ENCODE measurements at places on chromosomes 7 and 10.

DNA sequence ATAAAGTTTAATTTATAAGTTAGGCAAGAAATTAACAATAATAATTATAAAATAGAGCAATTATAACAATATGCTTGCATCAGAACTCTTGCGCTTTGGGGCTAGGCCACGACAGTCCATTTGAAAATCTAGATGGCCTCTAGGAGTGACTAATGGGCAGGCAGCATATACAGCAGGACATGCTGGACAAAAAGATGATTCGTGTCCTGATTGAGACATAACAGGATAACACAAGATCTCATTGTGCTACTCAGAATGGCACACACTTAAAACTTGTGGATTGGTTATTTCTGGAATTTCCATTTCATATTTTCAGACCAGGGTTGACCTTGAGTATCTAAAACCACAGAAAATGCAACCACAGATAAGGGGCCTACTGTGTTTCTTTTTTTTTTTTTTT, 27.5 kb downstream of the CTNNA3 start:
- DNase-seq = no peak

GRCh38 chr10:118151461-118151860, 104.7 kb upstream of the RAB11FIP2 start:
- DNase-seq = no peak

DNA sequence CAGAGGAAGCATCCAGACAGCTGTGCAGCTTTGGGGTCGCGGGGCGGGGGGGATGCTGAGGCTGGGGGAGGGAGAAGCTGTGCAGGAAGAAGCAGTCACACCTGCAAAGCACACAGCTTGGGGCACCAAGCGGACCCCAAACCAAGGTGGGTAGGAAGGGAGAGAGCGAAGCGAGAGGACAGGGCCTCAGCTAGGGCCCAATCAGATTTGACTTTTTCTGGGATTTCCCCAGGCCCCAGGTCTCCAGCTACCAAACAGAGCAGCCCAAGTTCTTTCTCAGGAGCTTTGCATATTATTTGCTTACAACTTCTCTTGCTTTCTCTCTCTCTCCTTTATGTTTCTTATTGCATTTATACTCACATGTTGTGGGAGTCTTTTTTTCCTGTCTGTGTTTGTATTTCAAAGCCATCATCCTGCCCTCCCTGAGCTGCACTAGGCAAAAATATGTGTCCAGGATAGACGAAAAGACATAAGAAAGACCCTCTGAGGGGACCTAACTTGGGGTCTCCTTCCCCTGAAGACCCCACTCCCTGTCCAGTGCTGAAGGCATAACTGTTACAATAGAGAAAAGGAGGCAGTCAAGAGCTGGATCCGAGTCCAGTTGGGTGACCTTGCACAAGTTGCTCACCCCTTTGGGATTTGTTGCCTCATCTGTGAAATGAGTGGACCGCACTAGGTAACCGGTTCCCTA, 50.6 kb upstream of the SMNDC1 start:
- no peak for DNase-seq

GRCh38 chr7:93060025-93060424, 57.8 kb downstream of the SAMD9 start:
- no peak for DNase-seq

GRCh38 chr10:117860135-117860534, 186.6 kb downstream of the RAB11FIP2 start:
- DNase-seq = no peak

GRCh38 chr10:25175527-25176420, 973 bp downstream of the GPR158 start:
- DNase-seq = no peak

- no peak for DNase-seq
Observed at GRCh38 chr10:80751940-80752339, 214.2 kb downstream of the SH2D4B start.

DNA sequence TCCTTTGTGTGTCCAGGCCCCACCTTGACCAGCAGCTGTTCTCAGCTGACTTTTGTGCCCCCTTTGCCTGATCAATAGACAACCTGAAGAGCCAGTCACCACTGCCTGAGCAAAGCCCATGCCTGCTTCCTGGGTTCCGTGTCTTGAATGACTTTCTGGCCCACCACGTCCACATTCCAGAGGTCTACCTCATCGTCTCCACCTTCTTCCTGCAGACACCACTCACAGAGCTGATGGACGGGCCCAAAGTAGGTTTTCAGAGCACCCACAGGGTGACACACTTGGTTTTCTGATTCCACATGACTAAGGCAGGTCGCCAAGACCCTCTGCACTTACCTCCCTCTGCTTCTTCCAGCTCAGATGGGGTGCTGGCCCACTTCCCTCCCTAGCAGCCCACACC, 126.8 kb downstream of the WDFY4 start:
- no peak for DNase-seq

GRCh38 chr7:95723583-95724180, 48.7 kb upstream of the DYNC1I1 start:
- peak; percentile 4 for DNase-seq

DNA sequence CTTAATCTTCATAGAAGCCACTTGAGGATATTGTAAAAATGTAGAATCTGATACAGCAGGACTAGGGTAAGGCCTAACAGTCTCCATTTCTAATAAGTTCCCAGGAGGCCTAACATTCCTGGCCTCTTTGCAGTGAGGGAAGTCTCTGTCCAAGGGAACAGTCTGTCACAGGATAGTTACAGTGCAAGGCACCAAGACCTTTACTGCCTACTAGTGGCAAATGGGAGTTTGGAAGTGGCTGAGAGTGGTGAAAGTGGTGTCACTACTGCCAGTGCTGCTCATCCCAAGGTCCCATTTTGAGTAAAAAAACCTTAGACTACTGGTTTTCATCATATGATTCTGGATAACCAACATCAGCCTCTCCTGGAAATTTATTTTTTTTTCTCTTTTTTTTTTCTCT, 619.5 kb upstream of the SEMA3D start:
- DNase-seq = no peak

DNA sequence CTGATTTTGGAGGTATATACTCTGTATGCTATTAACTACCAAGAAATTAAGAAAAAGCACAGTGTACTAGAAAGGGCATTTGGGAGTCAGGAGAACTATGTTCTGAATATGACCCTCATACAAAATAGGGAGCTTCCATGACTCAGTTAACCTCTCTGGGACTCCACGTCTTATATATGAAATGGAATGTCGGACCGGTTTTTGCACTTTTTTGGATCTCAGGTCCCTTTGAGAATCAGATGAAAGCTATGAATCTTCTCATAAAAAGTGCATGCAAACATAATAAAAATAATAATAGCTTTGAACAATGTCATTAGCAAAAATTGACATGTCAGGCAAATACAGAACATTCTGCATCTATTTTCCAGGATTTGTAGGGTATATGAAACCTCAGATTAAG, 113.0 kb downstream of the ARID5B start:
- no peak for DNase-seq

DNA sequence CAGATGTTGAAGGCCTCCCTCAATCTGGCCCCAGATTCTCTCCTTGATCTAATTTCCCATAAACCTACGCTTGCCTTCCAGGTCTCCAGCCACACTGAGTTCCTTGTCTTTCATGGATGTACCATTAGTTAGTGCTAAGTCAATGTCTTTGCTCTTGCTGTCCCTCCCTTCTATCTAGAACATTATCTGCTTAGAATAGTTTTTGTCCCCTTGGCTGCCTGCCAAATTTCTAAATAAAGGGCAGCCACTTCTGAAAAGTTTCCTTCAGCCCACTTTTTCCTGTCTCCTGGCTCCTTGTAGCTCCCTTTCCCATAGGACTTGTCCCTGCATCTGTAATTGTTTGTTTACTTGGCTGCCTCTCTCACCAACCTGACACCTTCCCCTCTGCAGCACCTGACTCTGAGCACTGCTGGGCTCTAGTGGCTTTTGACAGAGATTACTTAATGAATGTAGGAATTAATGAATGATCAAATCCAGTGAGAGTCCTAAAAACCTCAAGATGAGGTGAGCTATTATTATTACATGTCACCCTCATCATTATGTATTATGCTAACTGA, 58.3 kb downstream of the CXCL12 start:
- DNase-seq = no peak

GRCh38 chr10:125233726-125234125, 73.4 kb upstream of the CTBP2 start:
- no peak for DNase-seq

DNA sequence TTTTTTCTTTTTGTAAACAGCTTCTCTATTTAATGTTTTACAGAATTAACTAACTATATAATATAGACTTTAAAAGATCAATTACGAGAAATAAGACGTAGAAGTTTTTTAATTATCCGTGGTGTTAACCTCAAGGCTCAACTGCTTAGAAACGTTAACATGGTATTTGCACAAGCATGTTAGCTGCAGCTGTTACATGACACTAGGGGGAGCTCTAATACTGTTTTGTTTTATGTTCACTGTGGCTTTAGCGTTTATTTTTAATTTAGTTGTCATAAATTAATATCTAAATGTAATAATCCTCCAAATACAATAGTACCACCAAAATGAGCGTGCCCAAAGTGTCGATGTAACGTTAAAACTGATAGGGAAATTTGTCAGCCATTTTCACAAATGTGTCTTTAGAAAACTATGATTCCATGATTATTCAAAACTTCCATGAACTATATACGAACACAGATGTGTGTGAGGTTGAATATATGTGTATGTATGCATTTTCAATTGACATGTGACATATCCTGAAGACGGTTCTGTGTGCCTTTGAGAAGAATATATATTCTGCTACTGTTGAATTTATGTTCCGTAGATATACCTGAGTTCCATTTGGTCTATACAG, 828.8 kb upstream of the MBL2 start:
- no peak for DNase-seq

- no peak for DNase-seq
Observed at GRCh38 chr7:46969303-46970130, 612.4 kb downstream of the TNS3 start.

DNA sequence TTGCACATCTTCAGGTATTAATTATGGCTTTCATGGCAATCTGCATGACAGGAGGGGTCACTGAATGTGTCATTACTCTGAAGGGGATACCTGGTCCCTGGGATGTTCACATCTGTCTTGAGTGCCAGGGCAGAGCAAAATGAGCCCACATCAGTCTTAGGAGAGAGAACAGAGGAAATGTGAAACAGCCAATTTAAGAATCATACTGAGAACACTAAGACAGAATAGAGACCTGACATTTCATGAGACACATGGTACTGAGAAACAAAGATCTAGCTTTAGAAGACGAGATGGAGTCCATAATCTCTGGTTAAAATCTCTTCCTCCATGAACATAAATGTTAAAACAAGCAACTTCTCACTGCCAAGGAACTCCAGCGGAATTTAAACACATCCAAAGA, 34.1 kb upstream of the FZD1 start:
- DNase-seq = no peak

- DNase-seq = no peak
Observed at GRCh38 chr7:154841731-154842331, 161.1 kb downstream of the PAXIP1 start.

DNA sequence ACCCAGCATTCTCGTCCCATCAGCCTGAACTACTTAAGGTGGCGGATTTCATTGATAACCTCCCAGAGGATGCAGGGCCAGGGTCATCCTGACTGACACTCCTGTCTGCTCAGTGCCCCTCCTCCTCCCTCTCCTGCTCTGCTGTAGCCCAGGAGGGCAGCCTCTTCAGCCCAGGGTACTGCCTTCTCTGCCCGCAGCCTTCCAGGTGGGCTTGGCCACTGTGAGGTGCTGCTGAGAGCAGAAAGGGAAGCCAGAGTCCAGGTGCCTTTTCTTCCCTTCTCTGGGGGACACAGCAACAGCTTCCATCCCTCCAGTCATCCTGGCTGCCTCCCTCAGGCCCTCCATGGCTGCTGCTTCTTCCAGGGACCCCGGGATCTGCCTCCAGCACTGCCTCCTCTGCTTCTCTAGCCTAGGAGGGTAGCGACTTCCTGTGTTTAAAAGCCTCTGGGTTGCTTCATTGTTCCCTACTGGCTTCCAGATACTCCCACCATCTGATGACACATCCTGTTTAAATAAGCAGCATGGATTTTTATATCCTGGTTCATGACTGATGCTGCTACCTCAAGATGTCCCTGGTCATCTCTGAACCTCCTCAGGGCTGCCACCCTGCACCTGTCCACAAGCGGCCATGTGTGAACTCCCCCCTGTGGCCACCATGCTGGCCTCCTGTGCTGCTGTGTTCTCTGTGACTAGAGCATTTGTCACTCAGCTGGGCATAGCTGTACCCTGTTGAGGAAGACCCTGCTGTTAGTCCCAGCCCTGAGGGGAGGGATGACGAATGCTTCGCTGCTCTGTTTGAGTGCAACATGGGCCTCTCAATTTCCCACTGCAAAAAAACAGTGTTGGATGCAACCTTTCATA, 55.8 kb downstream of the AKR1C4 start:
- DNase-seq = no peak

DNA sequence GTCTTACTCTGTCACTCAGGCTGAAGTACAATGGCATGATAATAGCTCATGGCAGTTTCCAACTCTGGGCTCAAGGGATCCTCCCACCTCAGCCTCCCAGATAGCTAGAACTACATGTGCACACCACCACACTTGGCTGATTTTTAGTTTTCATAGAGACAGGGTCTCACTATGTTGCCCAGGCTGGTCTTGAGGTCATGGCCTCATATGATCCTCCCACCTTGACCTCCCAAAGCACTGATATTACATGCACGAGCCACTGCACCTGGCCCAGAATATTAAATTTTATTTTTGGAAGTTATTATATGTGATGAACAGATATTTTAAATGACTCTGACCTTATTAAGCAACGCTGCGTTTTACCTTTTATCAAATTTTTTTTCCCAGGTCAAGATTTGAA, 94.4 kb downstream of the PODXL start:
- no peak for DNase-seq

GRCh38 chr7:38744746-38745145, 113.6 kb upstream of the AMPH start:
- peak; percentile 17 for DNase-seq

- DNase-seq = no peak
Observed at GRCh38 chr7:99248391-99249095, 24.1 kb upstream of the MYH16 start.

DNA sequence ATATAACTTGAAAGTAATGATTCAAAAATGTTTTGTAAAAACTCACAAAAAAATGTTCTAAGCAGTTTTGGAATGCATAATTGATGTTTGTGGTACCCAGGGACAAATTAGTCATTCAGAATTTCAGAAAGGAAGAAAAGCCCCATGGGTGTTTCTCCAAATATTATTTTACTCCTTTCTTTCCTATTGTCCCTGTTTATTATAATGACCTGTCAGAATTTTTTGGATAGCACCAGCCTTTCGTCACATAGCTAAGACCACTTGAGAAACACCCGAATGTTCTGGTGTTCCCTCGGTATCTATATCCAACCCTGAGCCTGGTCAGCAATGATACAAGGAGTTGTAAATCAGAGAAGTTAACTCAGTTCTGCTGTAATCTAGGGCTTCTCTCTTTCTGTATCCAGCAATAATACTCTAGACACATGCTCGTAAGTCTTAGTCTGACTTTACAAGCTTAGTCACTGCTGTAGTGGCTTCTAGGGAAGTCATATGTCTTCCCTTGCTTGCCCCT, 64.8 kb upstream of the MEOX2 start:
- peak; percentile 32 for DNase-seq
